Left lung (tissue), 14 donors: ENCODE measurements at places on chromosomes 13 and 19. TPM values are rescaled to one million over a fixed set of nuclear protein-coding genes. Genes with fewer than 3 reads are reported as not detected.

GRCh38 chr13:26030331-26030730, 21.5 kb downstream of the SHISA2 start:
- H3K27ac ChIP-seq, result no peak overlapping the region
- no peak for DNase-seq
- no peaks in the 10 kb centered on the region for H3K4me1 ChIP-seq
- H3K4me3 ChIP-seq, result no peak overlapping the region
- H3K36me3 ChIP-seq, result no peaks in the 10 kb centered on the region

DNA sequence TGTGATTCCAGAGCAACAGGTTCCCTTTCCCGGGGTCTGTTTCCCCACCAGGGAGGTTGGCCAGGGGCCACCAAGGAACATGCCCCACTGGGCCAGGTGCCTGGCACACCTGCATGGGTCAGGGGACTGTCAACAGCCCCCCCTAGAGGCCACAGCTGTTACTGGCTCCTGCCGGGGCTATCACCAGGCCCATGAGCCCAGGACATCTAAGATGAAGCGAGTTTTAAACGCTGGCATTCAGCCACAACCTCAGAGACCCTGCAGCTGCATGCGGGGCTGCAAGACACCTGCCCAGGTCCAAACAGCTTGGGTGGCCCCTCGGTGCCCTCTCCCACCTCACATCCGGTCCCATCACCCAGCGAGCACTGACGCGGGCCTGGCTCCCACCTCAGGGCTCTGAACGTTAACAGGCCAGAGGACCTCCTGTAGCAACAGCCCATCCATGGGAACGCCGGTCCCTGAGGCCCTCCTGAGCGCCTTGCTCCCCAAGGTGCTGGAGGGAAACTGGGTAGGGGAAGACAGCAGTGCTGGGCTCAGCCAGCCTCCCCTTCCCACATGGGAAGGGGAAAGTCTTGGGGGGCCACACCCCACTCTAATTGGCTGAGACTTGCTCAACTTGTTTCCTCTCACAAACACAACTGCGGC, 12.0 kb downstream of the KHSRP start:
- H3K4me1 ChIP-seq, result peaks cover 12% of the 10 kb centered on the region
- peaks cover 44% of the 10 kb centered on the region for H3K36me3 ChIP-seq

Gene FCGBP
- 11.1 TPM for total RNA-seq

GRCh38 chr19:17877696-17878095, 6.0 kb downstream of the SLC5A5 start:
- H3K27ac ChIP-seq, result no peak overlapping the region
- H3K27me3 ChIP-seq, result peaks cover 33% of the 10 kb centered on the region
- H3K4me1 ChIP-seq, result no peaks in the 10 kb centered on the region
- H3K4me3 ChIP-seq, result no peak overlapping the region
- no peaks in the 10 kb centered on the region for H3K36me3 ChIP-seq

Gene ENOX1
- total RNA-seq, result 2.0 TPM

DNA sequence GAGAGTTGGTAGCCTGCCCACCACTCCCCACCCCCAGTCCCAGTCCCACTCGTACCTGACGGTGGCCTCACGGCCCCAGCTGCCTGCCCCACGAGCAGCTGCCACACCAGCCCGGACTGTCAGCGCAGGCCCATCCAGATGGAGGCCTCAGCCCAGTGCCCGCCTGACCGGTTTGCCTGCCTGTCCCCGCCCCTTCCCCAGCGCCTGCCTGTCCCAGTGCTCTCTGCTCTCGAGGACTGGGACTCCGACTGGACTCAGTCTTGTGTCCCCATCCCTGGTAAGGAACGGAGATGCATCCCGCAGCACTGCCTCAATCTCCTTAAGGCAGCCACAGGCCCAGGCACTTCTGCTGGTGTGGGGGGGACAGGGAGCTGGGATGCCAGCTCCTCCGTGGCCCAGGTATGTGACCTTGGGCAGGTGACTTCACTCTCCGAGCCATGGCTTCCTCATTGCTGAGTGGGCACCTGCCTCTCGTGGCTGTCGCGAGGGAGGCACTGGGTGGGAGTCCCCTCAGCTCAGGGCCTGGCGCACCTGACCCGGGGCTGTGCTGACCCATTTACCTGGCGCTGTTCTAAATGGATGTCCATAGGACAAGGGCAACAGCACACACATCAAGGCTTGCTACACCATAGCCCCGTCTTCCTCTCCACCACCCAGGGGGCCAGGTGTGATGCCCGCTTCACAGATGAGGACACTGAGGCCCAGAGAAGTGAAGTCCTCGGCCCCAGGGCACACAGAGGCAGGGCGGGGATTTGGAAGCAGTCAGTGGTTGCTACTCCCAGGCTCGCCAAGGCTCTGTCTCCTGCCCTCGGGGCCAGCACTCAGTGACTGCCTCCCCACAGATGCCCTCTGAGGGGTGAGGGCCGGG, at the start of gene NKPD1:
NKPD1 (minus strand) TSS at position 113 of the 868 bp plus-strand sequence. CDS start 832 bp downstream, outside the sequence.
- no peaks in the 10 kb centered on the region for H3K36me3 ChIP-seq
- H3K27me3 ChIP-seq, result no peaks in the 10 kb centered on the region
- no peak within 1 kb of the TSS for H3K27ac ChIP-seq
- DNase-seq, result peak; percentile 55
- no peak within 1 kb of the TSS for H3K4me3 ChIP-seq

Gene GPR18
- total RNA-seq, result 0.17 TPM

DNA sequence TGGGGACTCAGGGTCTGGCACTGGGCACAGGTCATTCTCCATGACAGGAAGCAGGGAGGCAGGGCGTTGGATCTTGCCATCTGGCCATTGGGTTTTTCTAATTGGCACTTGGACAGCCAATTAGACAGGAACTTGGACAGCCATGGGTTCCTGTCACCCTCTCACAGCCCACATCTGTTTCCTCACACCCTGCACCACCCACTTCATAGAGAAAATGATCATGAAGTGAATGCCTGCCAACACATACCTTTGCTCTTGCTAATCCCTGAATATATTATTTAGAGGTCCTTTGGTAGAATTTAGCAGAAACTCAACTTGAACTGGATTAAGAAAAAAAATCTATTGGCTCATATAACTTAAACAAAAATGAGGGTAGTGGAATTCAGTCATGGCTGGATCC, 4.9 kb upstream of the OLFM2 start:
- H3K36me3 ChIP-seq, result no peaks in the 10 kb centered on the region
- no peak overlapping the region for H3K4me3 ChIP-seq
- no peak for DNase-seq
- H3K27ac ChIP-seq, result no peak overlapping the region

DNA sequence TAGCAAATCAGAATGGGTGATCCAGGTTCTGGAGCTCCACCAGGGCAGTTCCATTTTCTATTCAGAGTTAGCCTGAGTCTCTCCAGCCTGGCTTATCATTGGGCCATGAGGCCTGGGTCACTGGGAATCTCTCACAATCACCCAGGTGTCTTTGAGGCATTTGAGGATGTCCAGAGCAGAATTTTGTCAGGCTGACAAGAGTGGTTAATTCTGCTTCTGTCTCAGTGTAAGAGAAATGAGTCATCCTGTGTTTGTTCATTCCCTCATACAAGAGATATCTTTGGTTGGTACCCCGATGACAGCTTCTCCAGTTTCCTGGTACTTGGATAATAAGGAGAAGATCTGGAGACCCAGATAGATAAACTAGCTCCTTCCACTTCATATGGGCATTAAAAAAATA, 10.4 kb downstream of the ZNF93 start:
- no peak overlapping the region for H3K27ac ChIP-seq
- DNase-seq, result no peak
- no peak overlapping the region for H3K4me3 ChIP-seq
- H3K4me1 ChIP-seq, result no peaks in the 10 kb centered on the region
- H3K36me3 ChIP-seq, result peaks cover 32% of the 10 kb centered on the region

Gene CYP4F8
- total RNA-seq, result not detected

Gene NPAS1
- total RNA-seq, result 0.70 TPM
